ENCODE measurements at places on chromosomes 16 and 17. TPM values are rescaled to one million over a fixed set of nuclear protein-coding genes. Genes with fewer than 3 reads are reported as not detected.

HOXB13 gene
- total RNA-seq = not detected

CIAPIN1 gene
- total RNA-seq = 48.9 TPM

INO80E gene
- total RNA-seq = 64.6 TPM

DNA sequence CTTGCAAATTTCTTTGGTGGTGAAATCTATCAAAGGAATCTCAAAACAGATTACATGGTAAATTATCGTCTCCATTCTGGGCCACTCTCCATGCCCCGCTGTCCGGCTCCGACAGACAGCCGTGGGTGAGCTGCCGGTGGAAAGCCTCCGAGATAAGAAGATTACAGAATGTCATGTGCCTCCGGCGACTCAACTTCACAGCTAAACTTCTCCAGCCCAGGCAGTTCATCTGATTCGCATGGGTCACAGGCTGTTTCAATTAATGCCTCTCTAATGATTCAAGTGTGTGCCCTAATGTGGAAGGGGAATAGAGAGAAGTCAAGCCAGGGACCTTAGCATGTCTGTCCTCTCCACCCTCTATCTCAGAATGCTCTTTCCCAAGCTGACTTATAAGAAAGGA is 520.8 kb upstream of the ZFHX3 start:
- H3K36me3 ChIP-seq = peaks cover 2% of the 10 kb centered on the region
- no peak overlapping the region for H3K4me3 ChIP-seq

- no peak overlapping the region for H3K4me3 ChIP-seq
- peaks cover 22% of the 10 kb centered on the region for H3K4me1 ChIP-seq
- DNase-seq = no peak
- no peaks in the 10 kb centered on the region for H3K27me3 ChIP-seq
- H3K27ac ChIP-seq = no peak overlapping the region
These were observed 11.2 kb downstream of the METRNL start for GRCh38 chr17:83090444-83091256.

DNA sequence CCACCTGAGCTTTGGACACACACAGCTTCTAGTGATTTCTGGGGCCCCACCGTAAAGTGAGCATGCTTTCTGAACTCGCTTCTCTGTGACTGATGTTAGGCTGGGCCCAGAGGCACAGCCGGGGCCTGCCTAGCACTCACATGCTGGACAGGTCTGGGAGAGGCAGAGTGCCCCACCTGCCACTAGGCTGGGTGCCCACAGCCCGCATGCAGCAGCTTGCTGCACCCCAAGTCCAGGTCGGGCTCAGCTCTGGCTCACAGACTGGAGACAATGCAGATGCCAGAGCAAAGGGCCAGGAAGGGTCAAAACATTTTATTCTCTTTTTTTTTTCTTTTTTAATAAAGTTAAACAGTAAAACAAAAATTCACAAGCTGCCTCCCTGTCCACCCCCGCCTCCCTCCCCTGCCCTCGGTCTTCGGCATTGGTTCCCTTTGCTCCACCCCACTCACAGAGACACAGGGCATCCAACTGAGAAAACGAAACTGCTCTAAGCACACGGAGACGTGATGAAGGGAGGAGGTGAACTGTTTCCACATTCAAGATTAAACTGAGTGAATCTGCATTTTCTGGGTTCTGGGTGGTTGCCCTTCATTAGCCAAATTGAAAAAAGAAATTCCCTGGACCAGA is 9.7 kb downstream of the CNP start:
- peak overlapping the region; percentile 29 for H3K27ac ChIP-seq
- H3K4me1 ChIP-seq = peaks cover 6% of the 10 kb centered on the region

GRCh38 chr16:50229149-50229726 is 37.1 kb upstream of the ADCY7 start:
- H3K4me3 ChIP-seq = no peak overlapping the region
- H3K27ac ChIP-seq = no peak overlapping the region
- H3K4me1 ChIP-seq = peaks cover 16% of the 10 kb centered on the region
- no peak for DNase-seq
- no peaks in the 10 kb centered on the region for H3K27me3 ChIP-seq

ABCA8 gene
- 21.0 TPM for total RNA-seq

DNA sequence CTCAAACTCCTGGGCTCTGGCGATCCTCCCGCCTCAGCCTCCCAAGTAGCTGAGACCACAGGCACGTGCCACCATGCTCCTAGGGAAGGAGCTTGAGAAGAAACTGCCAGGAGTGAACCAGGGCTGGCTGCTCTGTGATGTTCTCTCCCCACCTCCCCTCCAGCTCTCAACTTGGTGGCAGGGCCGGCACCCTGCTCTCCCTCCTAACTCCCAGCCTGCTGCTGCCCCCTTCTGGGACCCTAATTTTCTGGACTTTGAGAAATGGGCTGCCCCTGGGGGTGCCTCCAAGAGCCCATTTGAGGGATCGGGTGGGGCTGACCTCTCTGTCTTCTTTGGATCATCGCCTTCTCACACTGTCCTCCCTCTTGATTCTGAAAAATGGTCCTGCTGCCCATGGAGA is 14.9 kb upstream of the STAT3 start:
- DNase-seq = peak; percentile 57
- no peak overlapping the region for H3K4me3 ChIP-seq
- H3K36me3 ChIP-seq = peaks cover 17% of the 10 kb centered on the region
- H3K4me1 ChIP-seq = peaks cover 70% of the 10 kb centered on the region
- H3K27me3 ChIP-seq = no peaks in the 10 kb centered on the region
- peak overlapping the region; percentile 81 for H3K27ac ChIP-seq

GRCh38 chr16:57755726-57756423 is 20.3 kb downstream of the KATNB1 start:
- H3K27ac ChIP-seq = no peak overlapping the region
- DNase-seq = peak; percentile 75
- no peak overlapping the region for H3K4me3 ChIP-seq
- no peaks in the 10 kb centered on the region for H3K4me1 ChIP-seq
- H3K36me3 ChIP-seq = peaks cover 12% of the 10 kb centered on the region

DNA sequence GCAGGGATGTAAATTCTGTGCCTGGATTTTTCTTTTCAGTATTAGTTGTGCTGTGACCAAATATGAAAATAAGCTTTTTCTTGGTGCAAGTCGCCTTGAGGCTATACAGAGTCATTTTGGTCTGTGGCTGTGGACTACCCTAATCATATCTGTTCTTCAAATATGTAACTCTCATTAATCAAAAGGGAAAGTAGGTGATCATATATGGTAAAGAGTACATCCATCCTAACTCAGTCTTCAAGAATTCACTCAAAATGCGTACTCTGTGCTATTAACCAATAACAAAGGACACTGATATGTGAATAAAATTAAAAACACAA is 2.6 kb downstream of the CPD start:
- H3K36me3 ChIP-seq = peaks cover 8% of the 10 kb centered on the region
- DNase-seq = no peak
- H3K27ac ChIP-seq = no peak overlapping the region
- peaks cover 45% of the 10 kb centered on the region for H3K4me1 ChIP-seq
- peak overlapping the region; percentile 82 for H3K4me3 ChIP-seq

DNA sequence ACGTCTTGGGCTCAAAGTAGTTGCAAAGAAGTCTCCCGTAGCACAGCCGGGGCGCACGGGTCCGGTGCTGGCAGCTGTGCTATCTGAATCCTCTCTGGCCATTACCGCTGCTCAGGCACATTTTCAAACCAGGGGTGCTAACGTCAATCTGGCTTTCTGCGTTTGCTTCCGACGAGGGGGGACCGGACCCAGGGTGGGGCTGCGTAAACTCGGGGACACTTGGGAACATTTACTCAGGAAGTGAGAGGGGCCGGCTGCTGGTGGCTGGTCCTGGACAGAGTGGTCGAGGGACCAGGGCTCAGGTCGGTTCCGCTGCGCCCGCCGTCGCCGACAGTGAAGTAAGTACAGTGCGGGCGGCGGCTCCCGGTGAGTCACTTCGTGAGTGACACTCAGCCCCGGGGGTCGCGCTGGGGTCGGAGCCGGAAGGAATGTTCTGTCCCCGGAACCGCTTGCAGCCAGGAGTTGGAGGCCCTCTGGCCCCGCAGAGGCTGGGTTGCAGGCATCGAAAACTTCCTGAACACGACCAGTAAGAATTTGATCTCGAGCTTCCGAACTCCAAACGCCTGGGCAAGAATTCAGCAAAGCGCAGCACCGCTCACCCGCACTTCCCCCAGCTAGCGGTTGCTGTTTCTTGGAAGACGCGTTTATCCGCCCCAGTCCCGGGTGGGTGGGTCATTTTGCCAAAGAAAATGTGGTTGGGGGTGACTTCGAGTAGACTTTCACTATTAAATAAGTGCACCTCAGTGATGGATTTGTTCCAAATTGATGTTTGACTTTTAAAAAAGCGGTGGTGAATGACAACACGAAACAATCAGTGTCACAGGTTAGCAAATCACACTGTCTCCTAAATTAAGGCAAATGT is 1.4 kb upstream of the HS3ST3B1 start:
- DNase-seq = peak; percentile 94
- H3K27me3 ChIP-seq = no peaks in the 10 kb centered on the region
- H3K4me1 ChIP-seq = peaks cover 42% of the 10 kb centered on the region
- peak overlapping the region; percentile 97 for H3K4me3 ChIP-seq
- no peaks in the 10 kb centered on the region for H3K36me3 ChIP-seq
- peak overlapping the region; percentile 89 for H3K27ac ChIP-seq

TRPV3 gene
- 0.27 TPM for total RNA-seq

EFCAB5 gene
- 0.37 TPM for total RNA-seq

SLC7A6 gene
- total RNA-seq = 57.3 TPM

- no peak for DNase-seq
- H3K27ac ChIP-seq = no peak overlapping the region
- H3K4me1 ChIP-seq = no peaks in the 10 kb centered on the region
- no peak overlapping the region for H3K4me3 ChIP-seq
These were observed 121.1 kb upstream of the XYLT1 start for GRCh38 chr16:17591655-17592405.

GAN gene
- total RNA-seq = 16.7 TPM

COX11 gene
- 34.6 TPM for total RNA-seq

HOXB1 gene
- total RNA-seq = not detected

- no peak for DNase-seq
- no peaks in the 10 kb centered on the region for H3K27me3 ChIP-seq
- peak overlapping the region; percentile 96 for H3K27ac ChIP-seq
- no peak overlapping the region for H3K4me3 ChIP-seq
- H3K36me3 ChIP-seq = peaks cover 4% of the 10 kb centered on the region
- H3K4me1 ChIP-seq = peaks cover 60% of the 10 kb centered on the region
These were observed 30.0 kb downstream of the HNF1B start for GRCh38 chr17:37714897-37715296.

- no peak overlapping the region for H3K27ac ChIP-seq
- H3K27me3 ChIP-seq = no peaks in the 10 kb centered on the region
- DNase-seq = no peak
- H3K4me1 ChIP-seq = peaks cover 2% of the 10 kb centered on the region
These were observed 356.3 kb upstream of the SOX9 start for GRCh38 chr17:71764505-71764904.

All from chondrocyte (in vitro differentiated cells).